ENCODE measurements at places on chromosomes 2 and 18.

- peak; percentile 3 for DNase-seq
Measured at GRCh38 chr2:75416420-75417342, 144.1 kb downstream of the EVA1A start.

DNA sequence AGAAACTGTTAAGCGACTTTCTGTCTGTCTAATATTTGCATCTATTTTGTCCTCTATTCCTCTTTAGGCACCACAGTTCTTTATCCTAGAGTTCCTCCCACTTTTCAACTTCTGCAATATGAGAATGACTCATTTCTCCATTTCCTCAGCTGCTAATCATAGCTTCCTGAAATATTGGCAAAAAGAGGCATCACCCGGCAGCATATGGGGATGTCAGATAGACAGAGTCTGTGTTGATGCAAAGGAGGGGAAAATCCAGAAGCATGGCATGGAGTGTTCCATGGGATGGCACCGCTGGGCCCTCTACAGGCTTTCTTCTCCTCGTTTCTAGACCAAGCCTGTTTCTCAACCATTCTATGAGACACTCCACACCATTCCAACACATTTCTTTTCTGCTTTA lies 93.4 kb downstream of the DOCK10 start:
- DNase-seq = peak; percentile 64

DNA sequence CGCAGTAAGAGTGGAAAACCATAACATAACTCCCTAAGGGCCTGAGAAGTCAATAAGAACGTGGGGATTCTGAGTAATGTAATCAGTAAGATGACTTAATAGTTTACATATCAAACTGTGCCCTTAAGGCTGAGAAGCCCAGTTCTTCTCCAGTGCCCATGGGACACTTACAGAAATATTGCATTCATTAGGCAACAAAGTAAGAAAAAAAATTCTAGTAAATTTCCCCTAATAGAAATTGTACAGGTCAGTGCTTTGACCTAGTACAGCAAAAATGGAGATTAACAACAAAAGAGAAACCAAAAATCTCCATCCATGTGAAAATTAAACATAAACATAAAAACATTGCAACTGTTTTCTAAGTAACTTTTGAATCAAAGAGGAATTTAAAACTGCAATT lies 139.8 kb upstream of the HS6ST1 start:
- DNase-seq = no peak

GRCh38 chr2:220491670-220492069 lies 864.2 kb downstream of the SLC4A3 start:
- no peak for DNase-seq

- no peak for DNase-seq
Measured at GRCh38 chr2:48715956-48716355, 39.6 kb downstream of the LHCGR start.

DNA sequence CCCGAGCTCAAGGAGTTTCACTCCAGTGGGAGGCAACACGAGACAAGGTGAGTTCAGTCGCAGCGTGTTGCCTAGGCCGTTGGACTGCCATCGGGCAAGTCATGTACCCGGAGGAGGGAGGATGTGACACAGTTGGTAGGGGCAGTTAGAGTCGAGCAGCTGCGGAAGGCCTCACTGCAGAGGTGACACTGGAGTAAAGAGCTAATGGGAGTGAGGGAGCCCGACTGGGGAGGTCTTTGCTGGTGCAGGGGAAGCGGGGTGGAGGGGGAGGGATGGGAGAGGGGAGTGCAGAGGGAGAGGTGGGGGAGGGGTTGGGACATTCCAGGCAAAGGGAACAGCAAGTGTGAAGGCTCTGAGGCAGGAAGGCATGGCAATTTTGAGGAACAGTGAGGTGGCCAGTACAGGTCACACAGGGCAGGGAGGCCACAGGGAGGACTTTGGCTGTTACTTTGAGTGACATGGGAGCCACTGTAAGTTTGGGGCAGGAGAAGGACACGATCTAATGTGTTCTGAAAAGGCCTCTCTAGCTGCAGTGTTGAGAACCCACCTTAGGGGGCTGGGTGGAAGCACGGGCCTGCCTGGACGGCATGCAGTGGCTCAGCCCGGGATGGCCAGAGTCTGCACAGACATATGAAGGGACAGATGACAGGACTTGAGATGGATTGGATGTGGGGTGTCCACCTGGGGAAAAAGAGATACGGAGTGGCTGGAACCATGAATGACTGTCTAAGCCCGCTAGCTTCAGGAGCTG lies 61.1 kb downstream of the KCNF1 start:
- no peak for DNase-seq

- DNase-seq = no peak
Measured at GRCh38 chr2:165105926-165106325, 97.9 kb downstream of the SCN3A start.

DNA sequence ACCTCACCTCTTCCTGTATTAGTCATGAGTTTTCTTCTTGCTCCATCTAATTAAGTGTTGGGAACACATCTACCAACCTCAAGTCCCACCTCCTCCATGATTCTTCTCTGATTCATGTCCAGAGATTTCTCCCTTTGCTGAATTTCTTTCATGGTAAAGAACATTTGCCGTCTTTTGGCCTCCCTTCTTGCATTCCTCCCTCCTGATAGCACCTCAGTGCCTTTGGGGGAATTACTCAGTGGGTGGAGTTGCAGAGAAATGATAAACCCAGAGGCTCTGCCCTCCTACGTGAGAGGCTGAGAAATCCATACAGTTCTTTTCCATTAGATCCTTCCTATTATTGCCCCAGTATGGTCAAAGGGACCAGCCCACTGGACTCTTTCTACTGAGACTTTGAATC lies 651.9 kb downstream of the SLC4A3 start:
- peak; percentile 62 for DNase-seq

GRCh38 chr2:47086054-47086471 lies 69.0 kb downstream of the STPG4 start:
- no peak for DNase-seq

DNA sequence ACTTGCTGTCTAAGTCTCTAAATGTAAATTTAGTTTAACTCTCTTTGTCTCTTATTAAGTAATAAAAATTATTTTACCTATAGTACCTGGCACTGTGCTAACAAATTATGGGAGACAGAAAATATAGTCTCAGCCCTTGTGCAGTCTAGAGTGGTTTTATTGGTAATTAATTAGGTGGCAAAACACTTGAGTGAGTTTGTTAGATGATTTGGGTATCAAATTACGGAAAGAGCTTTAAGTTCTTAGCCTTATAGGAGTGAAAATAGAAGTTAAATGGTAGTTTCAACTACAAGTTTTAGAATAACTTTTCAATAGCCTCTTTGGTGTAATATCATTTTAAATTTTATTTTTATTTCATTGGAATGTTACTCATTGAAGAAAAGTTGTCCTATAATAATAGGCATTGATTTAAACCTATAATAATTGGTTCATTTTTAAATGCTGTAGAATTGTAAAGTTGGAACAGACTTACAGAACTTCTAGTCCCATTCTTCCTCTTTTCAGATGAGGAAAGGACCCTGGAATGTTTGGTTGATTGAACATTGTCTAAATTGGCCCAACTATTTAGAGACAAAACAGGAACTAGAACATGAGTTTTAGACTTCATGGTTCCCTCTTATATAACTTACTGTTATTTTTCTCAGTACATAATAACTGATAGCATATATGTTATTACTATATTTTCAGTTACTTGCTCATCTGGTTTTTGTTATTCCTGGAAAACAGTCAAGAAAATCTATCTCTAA lies 10.2 kb upstream of the HTR2B start:
- no peak for DNase-seq

GRCh38 chr2:235365743-235366142 lies 128.1 kb upstream of the AGAP1 start:
- no peak for DNase-seq

DNA sequence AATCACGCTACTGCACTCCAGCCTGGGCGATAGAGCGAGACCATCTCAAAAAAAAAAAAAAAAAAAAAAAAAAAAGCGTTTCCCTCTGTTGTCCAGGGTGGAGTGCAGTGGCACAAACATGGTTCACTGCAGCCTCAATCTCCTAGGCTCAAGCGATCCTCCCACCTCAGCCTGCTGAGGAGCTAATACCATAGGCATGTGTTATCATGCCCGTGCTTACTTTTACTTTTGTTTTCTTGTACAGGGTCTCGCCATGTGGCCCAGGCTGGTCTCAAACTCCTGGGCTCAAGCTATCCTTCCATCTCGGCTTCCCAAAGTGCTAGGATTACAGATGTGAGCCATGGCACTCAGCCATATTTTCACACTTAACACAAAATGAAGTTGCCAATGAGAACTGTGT lies 37.5 kb downstream of the PSME4 start:
- DNase-seq = no peak

- DNase-seq = no peak
Measured at GRCh38 chr2:71066856-71067255, 1.6 kb upstream of the NAGK start.

- no peak for DNase-seq
Measured at GRCh38 chr2:2149379-2149778, 181.7 kb downstream of the MYT1L start.

- peak; percentile 6 for DNase-seq
Measured at GRCh38 chr2:232761301-232761907, 15.0 kb downstream of the KCNJ13 start.

DNA sequence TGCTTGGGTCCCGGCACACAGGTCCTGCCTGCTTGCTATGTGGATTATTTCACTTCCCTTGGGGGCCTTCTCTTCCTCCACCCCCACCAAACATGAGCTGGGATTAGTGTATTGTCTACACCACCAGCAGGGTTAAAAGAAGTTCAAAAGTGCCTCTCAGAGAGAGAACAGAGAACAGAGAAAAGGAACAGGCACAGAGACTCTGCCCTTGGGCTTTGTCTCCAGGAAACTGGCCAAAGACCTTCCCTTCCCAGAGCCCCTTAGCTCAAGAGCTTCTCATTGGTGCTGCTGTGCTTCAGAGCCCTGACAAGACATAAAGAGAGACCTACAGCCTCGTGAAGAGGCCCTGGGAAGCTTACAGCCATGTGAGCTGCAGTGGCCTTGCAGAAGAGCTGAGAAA lies 7.1 kb upstream of the FIGLA start:
- DNase-seq = no peak

GRCh38 chr2:72006188-72006736 lies 141.4 kb downstream of the CYP26B1 start:
- no peak for DNase-seq

- DNase-seq = peak; percentile 68
Measured at GRCh38 chr2:37523814-37524362, 147.6 kb downstream of the CDC42EP3 start.

DNA sequence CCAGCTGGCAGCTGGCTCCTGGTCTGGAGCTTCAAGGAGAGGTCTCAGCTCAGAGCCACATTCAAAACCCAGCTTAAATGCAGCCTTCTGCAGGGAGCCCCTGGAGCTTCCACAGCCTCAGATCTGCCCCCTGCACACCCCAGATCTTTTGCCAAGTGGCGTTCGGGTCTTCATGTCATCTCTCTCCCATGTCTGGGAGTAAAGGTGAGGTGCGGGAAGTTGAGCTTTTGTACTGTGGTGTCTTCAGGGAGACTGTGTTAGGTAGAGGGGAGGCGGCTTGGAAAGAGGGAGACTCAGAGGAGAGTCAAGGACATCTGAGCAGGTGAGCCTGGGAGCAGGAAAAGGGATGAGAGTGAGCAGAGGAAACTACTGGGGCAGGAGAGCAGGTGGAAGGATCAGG lies 25.4 kb downstream of the MPHOSPH10 start:
- no peak for DNase-seq

DNA sequence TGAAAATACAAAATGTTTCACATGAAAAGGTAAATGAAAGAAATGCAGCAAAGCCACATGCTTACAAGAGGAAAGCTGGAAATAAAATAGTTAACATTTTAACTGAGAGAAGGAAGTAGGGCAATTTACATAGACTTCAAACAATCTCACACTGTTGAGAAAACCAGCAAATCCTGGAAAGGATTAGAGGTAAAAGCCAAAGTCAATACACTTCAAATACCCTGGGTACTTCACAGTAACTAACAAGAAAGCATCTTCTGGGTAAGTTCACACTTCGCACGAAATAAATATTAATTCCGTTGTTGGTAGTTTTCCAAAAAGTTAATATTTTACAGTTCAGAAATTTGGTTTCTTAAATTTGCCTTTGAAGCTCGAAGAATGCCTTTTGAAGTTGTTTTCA lies 3.5 kb upstream of the ERICH2 start:
- DNase-seq = no peak

DNA sequence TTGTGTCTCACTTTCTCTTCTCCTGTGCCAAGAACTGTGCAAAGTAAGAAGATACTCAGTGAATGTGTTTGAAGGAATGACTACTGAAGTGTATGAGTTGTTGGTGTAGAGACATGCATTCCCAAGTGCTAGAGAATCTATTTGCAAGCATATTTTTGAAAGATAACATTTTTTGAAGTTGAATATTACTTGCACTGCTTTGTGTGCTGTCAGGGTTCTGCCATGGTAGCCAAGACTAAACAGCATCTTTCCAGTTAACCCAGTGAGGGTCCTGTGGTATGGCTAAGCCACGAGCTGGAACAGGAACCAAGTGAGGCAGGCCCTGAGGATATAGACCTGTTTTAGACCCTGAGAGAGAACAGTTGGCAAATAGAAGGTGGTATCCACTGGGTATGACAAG lies 35.2 kb upstream of the EFEMP1 start:
- no peak for DNase-seq

DNA sequence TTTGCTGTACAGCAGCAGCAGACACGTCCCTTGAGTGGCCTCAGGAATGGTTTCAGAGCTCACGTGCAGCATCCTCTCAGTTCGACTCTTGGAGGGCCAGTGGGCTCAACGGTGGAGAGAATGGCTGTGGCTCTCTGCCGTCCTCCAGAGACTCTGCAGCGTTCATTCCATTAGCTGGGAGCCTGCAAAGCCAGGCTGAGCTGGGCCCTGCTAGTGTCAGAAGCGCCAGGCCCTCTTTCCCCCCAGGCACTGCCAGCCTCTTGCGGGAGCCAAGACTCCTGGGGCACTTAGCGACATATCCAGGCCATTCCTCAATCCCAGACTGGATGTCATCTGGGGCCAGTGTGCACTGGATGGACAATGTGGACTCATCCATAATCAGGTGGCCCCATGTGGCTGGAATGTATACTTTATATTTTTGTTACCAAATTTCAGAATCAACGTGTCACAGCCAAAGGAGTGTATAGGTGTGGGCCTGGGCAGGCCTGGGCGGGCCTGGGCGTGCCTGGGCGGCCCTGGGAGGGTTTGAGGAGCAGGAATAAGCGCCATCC lies 125.1 kb upstream of the EPAS1 start:
- DNase-seq = no peak

GRCh38 chr18:1564793-1565192 lies 660.1 kb downstream of the ADCYAP1 start:
- no peak for DNase-seq

Measured in AG08395 (cell line).